Fibroblast of pulmonary artery (primary cell): ENCODE measurements at places on chromosomes 16 and 17.

DNA sequence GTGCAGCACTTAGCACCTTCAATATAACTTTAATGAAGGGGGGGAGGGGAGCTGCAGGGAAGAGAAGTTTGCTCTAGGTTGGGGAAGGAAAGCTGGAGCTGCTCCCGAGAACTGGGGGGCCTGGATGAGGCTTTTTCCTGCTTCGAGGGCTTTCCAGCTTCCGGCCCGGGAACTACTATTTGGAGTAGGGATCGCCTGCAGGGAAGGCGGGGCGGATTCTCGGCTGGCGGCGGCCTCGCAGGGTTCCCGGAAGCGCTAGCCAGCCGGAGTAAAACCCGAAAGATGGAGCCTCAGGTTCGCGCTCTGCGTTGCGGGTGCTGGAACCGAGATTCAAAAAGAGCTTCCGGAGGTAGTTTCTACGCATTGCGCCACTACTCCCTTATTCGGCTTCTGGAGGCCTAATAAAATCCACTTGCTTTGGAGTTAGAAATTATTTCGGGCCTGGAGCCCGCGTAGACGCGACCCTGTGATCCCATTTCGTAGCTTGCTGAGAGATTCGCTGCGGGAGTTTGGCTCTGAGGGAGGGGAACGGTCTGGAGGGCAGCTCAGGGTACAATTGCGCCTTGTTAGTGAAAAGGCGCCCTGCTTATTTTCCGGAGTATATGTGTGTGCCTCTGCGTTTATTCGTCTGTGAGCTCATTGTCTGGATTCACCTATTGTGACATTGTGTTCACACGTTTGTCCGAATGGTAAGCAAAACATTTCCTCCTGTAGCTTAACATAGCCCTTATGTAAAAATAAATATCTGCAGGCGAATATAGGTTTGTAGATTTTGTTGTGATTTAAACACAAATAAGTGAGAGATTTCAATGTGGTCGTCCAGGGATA, 652 bp downstream of the PRAC2 start:
- no peak for DNase-seq

DNA sequence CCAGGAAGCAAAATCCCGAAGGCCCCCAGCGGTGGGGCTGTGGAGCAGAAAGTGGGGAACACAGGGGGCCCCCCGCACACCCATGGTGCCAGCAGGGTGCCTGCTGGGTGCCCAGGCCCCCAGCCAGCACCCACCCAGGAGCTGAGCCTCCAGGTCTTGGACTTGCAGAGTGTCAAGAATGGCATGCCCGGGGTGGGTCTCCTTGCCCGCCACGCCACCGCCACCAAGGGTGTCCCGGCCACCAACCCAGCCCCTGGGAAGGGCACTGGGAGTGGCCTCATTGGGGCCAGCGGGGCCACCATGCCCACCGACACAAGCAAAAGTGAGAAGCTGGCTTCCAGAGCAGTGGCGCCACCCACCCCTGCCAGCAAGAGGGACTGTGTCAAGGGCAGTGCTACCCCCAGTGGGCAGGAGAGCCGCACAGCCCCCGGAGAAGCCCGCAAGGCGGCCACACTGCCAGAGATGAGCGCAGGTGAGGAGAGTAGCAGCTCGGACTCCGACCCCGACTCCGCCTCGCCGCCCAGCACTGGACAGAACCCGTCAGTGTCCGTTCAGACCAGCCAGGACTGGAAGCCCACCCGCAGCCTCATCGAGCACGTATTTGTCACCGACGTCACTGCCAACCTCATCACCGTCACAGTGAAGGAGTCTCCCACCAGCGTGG, 6.5 kb downstream of the CBX2 start:
- no peak for DNase-seq

DNA sequence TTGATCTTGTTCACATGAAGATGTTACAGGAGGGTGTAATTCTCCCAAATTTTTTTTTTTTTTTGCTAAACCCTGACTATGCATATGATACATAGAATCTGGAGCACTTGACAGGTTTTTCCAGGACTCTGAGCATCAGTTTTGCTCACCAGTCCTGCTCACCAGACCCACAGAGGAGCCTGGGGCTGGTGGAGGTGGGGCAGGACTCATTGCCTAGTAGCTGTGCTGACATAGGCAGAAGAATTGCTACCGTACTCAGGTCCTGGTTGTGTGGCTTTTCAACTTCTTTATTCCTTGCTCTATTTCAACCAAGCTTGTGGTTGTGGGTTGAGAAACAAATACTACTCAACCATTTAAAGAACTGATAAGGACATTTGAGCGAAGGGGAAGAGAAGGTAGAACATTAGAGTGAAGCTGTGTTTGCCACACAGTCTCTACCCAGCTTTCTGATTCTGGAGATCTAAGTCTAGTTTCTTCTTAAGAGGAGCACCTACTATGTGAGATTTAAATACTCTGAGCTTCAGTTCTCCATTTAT, 212.4 kb downstream of the UTP18 start:
- DNase-seq: no peak

DNA sequence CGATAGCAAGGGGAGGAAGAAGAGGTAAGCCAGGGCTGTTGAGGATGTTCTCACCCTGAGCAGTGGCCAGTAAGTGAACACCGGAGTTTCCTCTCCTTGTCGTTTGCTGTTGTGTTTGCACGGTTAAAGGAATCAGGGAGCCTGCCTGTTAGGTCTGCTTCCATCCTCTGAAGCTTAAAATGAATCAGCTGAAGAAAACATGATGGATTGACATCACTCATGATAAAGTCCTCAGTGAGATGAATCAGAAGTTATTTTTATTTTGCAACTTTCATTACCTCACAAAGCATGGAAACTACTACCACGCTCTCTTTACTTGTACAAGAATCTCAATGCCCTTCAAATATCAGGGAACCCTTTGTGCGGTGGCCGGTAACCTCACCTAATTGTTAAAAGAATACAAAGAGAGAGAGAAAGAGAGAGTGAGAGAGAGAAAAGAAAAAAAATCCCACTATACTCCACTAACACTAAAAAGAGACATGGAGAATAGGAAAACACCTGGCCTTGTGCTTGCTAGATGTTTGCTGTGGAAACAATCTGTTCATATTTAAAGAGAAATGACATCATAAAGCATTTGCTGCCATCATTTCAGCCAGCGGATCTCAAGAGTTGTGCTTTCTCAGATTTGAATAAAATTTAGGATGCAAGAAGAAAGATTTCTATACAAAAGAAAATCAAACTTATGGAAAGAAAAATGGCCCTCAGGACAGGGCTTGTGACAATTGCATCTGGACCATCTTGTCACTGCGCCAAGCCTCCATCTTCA, 441.6 kb upstream of the SALL1 start:
- no peak for DNase-seq

DNA sequence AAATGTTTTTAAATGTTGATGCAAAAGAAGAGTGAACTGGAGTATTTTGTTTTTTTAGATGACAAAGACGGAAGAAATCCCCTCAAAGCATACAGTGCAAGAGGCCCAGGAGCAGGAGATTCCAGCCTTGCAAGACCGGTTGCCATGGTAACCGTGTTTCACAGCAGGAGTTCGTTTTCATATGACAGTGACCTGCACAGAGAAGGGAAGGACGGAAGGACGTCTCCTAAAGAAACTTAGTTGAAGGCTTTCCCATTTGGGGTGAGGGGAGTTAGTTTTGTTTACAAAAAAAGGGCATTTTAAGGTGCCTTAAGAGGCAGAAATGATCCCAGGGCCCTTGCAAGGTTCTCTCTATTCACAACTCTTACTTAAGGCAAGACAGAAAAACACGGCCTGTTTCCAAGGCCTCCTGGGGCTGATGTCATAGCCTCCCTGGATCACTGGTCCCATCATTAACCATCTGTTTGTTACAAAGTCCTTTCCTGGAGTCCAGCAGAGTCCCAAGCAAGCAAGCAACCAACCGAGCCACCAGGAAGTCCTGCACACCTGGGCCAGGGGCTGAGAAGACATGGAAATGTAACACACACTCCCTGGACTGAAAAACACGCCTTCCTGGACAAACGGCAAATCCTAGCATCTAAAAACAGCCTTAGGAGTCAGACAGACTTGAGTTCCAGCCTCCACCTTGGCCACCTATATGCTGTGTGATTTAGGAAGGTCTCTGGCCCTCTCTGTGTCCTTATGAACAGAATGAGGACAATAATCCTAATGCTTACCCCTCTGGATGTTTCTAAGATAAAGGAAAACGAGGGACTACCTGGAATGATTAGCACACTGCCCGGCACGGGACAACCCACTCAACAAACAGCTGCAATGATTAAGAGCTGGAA, 30.3 kb upstream of the RPH3AL start:
- DNase-seq: peak; percentile 62

- DNase-seq: no peak
These were observed 415.0 kb upstream of the XYLT1 start for GRCh38 chr16:17885659-17886207.

DNA sequence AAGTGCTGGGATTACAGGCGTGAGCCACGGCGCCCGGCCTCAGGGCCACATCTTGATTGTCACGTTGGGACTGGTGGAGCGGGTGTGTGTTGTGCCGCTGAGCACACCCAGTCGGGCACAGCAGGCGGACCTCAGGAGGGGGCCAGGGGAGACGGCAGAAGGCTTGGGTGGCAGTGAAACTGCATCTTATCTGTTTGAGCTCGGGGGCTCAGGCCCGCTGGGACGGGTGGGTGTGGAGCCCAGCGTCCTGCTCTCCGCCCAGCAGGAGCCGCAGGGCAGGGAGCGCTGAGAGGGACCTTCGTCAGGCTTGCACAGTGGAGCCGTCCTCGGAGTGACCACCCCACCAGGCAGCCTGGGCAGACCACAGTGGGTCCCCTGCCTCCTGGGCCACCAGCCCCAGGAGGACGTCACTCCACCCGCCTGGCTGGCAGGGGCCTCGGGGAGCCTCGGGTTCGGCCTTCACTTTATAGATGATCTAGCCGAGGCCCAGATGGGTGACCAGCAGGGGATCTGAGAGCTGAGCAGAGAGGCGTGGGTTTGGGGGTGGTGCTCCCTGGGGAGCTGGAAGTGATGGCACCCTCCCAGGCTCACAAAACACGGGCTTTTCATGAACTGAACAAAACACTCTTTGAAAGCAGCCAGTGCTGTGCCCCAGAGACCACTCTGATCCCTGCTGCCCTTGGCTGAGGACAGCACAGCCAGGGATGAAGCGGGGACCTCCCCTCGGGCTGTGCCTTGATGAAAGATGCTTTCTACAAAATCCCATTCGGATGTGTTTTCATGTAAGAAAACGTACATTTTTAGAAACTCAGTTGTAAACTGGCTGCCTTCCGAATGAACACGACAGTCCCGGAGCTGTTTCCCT, 181.1 kb downstream of the SEC14L1 start:
- DNase-seq: no peak

GRCh38 chr16:10880594-10881452, 3.8 kb downstream of the CIITA start:
- DNase-seq: no peak

- DNase-seq: no peak
These were observed 16.5 kb upstream of the LIMD2 start for GRCh38 chr17:63716426-63716825.

- DNase-seq: no peak
These were observed 106.0 kb downstream of the RAB11FIP4 start for GRCh38 chr17:31497431-31497830.

- DNase-seq: peak; percentile 51
These were observed 49.5 kb upstream of the MTSS2 start for GRCh38 chr16:70735141-70735979.

- no peak for DNase-seq
These were observed 3.5 kb upstream of the C16orf95 start for GRCh38 chr16:87320510-87321227.

DNA sequence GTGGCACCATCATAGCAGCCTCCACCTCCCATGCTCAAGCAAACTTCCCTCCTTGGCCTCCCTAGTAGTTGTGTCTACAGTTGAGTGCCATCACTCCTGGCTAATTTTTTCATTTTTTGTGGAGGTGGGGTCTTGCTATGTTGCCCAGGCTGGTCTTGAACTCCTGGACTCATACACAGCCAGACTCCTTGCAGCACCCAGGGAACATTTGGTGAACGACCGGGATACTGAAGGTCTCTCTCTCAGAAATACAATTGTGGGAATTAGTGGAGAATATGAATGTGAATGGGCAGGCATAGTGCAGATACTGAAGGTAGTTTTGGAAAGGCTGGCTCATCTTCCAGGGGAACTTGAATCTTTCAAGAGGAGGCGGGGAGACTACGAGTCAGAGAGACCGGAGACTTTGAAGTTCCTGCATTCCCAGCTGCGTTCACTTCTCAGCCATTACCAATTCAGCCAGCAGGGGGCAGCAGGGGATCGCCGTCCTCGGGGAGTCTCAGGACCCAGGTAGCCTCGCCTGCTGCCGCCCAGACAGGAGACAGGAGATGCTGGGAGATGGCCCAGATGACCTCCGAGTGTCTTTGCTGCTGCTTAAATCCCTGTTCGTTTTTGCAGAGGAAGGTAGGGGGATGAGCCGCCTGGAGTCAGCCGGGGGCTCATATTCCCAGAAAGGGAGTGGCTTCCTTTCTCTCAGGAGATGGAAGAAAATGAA, 68.6 kb downstream of the HAPSTR1 start:
- DNase-seq: peak; percentile 59

- DNase-seq: no peak
These were observed 15.2 kb downstream of the LGALS9 start for GRCh38 chr17:27646232-27646631.

DNA sequence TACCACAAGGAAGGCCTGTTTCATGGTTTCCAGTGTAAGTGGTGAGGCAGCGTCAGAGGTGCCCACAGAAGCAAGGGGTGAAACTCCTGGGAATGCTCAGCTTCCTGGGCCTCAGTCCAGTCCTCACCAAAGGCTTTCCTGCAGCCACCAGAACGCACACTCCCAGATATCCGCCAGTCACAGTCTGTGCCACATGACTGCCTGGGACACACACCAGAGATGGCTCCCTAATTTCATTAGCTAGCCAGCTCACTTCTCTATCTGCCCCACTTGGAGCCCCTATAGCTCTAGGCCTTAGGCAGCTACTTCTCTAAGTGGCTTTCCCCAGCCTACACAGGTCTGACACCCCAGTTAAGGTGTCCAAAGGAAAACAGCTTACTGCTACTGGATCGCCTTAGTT, 77.0 kb downstream of the CYTH1 start:
- DNase-seq: no peak
